ENCODE measurements at places on chromosomes 11 and 22.
A peak's percentile ranks its signal among the peaks of the same experiment; 100 is the strongest.

- peak; percentile 63 for DNase-seq
These were observed 29.2 kb downstream of the SC5D start for GRCh38 chr11:121321614-121322243.

- DNase-seq: no peak
These were observed at the start of gene OR5A2 for GRCh38 chr11:59426361-59427067. Gene OR5A2 (minus strand): TSS chr11:59426413. CDS start chr11:59422953, 3,460 bp downstream.

DNA sequence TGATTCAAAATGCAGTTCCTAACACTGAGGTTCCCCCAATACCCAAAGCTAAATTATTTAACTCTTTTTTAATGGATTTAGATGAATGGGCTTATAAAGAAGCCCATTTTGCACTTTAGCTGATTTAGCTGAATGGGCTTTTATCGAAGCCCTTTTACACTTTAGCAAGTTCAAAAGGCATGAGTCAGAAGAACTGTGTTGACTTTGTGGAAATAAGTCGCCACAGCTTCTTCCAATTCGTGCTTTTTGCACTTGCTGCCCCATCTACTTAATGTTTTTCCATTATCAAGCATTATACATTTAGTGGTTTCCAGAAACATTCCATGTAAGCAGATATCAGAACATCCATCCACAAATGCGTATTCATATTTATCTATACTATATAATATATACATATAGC is 20.5 kb upstream of the GRIA4 start:
- no peak for DNase-seq

- no peak for DNase-seq
These were observed 98.8 kb downstream of the SNX19 start for GRCh38 chr11:130817330-130817944.

DNA sequence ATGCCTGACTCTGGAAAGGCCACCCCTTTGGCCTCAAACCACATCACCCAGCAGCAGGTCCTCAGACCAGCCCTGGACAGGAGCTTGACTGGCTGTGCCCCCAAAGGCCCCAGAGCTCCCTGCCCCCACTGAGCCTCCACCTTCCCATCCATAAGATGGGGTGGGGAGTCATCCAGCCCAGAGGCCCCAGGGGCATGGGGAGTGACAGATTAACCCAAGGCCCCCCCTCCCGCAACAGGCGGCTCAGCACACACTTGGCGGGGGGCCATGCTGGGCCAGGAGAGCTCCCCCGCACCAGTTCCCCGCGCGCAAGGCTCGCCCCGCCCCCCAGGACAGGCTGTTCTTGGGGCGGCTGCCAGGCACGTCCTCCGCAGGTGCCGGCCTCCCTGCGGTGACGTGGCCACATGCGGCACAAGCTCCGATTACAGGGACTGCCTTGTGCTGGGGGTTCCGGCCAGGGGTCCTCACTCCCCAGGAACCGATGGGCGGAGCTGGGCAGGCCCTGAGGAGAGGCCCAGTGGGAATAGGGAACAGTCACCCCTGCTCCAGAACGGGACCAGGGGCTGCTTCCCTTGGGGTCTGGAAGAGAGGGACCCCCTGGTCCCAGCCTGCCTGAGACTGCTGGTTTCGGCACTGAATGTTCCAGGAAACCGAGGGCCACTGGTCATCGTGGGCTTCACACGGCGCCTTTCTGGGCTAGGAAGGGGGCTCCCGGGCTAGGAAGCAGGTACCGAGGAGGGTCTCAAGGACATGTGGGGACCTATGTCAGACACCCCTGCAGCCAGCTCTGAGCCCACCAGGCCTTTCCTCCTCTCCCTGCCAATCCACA is 5.1 kb upstream of the CDKN1C start:
- DNase-seq: peak; percentile 55

DNA sequence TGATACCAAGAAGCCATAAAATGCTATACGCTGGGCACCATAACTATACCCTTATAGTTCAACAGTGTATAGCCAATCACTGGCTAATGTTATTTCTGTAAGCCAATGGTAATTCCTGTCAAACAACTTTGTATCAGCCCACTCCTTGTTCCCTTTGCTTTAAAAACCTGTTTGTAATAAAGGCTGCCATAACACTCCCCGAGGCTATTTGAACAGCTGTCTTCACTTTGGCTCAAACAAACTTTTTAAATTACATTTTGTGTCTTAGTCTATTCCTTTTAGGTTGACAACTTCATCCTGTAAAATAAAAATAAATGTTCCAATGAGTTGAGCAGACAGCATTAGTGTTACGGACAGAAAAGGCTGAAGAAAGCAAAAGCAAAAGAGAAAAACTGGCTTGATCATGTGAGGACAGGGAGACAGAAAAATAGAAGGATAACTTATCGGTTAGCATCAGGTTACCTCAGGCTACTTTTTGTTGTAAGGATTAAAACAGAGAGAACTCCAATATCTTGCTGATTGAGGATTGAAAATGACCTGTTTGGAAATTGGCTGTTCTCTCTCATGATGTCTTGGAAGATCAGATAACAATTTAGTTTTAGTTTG is 95.0 kb downstream of the AASDHPPT start:
- DNase-seq: no peak

GRCh38 chr11:8265681-8266241 is 2.1 kb upstream of the LMO1 start:
- no peak for DNase-seq

DNA sequence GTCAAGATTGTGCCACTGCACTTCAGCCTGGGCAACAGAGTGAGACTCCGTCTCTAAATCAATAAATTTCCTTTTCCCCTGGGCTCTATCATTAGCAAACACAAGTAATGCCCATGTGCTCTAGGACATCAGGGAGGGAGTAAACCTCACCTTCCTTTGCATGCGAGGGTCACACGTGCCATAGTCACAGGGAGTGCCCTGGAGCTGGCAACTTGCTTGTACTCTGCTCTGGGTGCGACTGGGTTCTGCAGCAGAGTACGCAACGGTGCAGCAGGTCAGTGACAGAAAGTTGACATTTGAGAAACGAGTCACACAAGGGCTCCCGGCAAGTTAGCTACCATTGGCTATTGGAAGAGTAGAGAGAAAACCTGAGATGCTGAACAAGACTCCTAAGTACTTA is 32.6 kb upstream of the CHKA start:
- DNase-seq: no peak

GRCh38 chr11:33543823-33544222 is 156.8 kb downstream of the C11orf91 start:
- no peak for DNase-seq

GRCh38 chr22:47445716-47446290 is 683.4 kb downstream of the TBC1D22A start:
- no peak for DNase-seq

GRCh38 chr11:75260396-75261170 is 20.0 kb downstream of the TPBGL start:
- DNase-seq: no peak

- DNase-seq: no peak
These were observed 4.5 kb downstream of the KCNA4 start for GRCh38 chr11:30012346-30012745.

DNA sequence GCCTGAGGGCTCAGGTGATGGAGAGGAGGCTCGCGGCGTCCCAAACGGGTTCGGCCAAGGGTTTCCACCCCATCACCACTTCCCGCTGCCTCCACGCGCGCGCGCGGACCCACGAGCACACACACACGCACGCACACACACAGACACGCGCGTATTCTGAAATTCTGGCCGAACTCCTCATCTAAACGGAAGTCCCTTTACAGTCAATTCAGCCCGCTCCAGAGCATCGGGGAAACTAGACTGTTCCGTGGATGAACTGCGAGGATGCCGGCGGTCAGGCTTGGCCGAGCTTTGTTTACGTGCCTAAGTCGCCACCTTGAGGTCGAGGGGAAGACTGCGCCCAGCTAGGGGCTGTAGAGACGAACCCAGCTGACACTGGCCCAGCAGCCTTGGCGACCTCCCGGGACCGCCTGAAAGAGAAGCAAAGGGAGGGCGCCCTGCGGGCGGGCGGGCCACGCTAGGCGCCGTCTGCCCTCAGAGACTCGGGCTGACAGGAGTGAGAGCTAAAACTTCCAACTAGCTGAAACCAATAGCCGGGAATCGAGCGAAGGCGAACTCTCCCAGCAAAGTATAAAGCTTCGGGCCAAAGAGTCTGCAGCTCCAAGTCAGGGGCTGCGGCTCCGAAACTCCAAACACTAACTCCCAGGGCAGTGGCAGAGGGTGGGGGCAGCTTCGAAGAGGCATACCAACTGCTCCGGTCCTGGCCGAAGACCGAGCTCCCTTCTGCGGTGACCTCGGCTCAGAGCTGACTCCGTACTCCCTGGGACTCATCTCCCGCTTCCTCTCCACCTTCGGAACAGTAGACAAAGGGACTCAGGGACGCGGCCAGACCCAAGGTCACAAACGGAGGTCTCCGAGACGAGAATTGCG is 124.7 kb upstream of the C11orf58 start:
- DNase-seq: peak; percentile 90

- DNase-seq: no peak
These were observed 21.5 kb downstream of the MYH9 start for GRCh38 chr22:36366291-36366708.

GRCh38 chr11:61598374-61598773 is 17.5 kb upstream of the SYT7 start:
- DNase-seq: no peak

DNA sequence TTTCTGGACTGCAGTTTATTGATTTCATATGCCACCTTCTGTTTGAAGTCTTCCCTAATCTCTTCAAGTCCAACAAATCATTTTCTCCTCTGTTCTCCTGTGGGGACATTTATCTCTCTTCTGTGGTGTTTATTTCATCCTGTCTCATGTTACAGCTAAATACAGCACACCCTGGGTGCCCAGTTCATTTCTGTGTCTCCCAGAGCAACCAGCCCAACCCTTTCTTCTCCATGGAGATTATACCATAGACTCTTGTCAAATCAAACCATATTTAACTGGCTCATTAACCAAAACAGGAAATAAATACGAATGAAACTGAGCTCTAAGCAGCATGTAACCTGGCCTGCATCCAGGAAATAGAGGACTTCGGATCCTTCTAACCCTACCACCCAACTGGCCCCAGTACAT is at the start of gene MS4A8:
MS4A8 (plus strand) TSS at position 329 of the 408 bp plus-strand sequence. CDS start 1,249 bp downstream, outside the sequence.
- peak; percentile 95 for DNase-seq

GRCh38 chr22:31321421-31321820 is 24.7 kb downstream of the PATZ1 start:
- DNase-seq: no peak

GRCh38 chr11:74276581-74276980 is 34.9 kb downstream of the P4HA3 start:
- DNase-seq: no peak

DNA sequence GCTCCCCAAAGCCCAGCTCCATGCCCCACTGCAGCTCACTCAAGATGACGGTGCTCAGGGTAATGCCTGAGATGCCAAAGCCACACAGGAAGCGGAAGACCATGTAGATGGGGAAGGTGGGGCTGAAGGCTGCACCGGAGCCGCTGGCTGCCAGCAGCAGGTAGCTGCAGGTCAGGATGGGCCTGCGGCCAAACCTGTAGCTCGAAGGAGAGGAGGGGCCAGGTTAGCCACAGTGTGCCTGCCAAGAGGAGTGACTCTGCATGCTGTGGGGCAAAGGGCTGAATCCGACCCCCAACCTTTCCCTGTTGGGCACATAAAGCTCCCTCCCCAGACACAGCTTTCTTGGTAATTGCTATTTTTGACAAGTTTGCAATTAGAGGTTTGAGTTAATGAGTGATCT is 14.9 kb upstream of the SLC22A6 start:
- no peak for DNase-seq

GRCh38 chr11:130340671-130341319 is 26.1 kb upstream of the ZBTB44 start:
- DNase-seq: no peak

- DNase-seq: no peak
These were observed 15.6 kb downstream of the TOM1 start for GRCh38 chr22:35315141-35315854.

DNA sequence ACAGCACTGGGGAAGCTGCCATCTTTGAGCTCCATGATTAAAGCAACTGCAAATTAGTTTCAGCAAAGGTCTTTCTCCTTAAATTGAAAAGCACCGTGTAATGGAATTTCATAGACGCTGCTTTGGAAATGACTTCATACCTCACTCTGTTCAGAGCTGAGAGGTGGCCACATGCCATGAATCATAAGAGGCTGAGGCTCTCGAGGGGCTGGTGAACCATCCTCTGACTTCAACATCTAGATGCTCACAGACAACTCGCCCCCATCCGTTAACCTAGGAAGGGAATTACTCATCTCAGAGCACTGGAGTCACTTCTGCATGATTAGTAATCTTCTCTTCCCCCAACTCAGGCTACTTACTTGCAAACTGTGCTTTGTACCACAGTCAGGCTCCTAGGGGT is 122.3 kb downstream of the RCN1 start:
- DNase-seq: no peak

DNA sequence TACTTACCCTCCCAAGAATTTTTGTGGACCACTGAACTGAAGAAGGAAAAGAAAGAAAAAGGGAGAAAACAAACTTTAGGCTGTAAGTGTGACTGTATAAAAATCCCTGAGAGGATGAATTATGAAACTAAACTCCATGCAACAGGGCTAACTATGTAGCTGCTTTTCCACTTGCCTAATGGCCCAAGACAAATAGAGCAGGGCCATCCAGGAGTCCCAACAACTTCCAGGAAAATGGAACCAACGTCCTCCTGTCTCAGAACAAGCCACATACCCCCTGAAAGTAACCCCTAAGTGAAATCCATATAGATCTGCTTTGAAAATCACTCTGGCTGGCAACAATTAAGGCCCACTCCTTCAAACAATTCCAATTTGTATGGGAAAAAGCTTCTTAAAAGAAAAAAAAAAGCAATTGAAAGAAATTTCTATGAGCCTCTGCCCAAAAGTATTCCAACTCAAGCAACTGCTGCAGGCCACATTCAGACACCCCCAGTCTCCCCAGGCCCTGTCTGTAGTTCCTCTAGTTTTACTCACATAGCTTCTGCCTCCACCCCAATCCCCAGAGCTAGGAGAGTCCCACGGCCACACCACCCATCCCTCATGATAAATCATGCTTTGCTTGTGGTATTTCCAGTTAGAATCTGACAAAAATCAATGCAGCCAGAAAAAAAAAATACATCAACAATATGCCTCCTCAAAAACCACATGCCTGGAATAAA is 12.7 kb downstream of the RBFOX2 start:
- DNase-seq: no peak

DNA sequence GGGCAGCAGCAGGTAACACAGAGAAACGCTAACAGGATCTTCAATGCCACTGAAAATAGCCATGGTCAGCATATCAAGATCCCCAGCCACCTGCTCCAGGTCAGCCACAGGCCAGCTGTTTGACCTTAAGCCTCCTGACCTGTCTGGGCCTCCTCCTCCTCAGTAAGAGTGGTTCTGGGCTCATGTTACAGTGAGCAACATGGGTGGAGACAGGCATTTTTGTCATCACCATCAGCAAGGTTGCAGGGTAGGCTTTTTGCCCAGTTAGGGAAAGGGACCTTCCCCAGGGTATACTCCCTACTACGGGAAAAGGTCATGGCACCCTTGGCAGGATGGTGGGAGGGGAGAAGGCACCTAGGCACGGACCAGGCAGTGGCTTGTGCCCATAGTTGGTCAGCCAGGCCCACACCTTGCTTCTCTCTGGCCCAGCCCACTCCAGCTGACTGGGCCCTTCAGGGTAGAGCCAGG is 131.8 kb upstream of the PARVA start:
- no peak for DNase-seq

Data from NCI-H1092 (cell line).